ENCODE measurements at places on chromosomes 16 and 17.
A peak's percentile ranks its signal among the peaks of the same experiment; 100 is the strongest.

- DNase-seq, result peak; percentile 51
These were observed 2.8 kb upstream of the NTN3 start for GRCh38 chr16:2468233-2468724.

- DNase-seq, result no peak
These were observed 27.1 kb downstream of the ARHGAP23 start for GRCh38 chr17:38455288-38455915.

- DNase-seq, result no peak
These were observed 19.9 kb downstream of the CYB5D2 start for GRCh38 chr17:4162775-4163466.

DNA sequence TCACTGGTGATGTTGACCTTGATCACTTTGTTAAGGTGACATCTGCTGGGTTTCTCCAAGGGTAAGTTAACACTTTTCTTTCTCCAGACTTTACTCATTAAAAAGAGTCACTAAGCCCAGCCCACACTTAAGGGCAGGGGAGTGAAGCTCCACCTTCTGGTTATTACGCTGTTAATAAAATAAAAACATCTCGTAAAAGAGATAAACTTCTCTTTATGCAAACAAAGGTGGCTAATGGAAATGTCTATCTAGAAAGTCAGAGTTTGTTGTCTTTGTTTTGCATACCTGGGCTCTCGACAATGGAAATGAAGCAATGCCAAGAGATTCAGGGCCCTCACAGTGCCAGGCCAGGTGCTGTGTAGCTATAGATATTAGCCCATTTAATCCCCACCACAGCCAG lies 134.4 kb downstream of the ZFHX3 start:
- DNase-seq, result peak; percentile 47

- peak; percentile 50 for DNase-seq
These were observed 27.6 kb upstream of the LASP1NB start for GRCh38 chr17:38897671-38898290.

DNA sequence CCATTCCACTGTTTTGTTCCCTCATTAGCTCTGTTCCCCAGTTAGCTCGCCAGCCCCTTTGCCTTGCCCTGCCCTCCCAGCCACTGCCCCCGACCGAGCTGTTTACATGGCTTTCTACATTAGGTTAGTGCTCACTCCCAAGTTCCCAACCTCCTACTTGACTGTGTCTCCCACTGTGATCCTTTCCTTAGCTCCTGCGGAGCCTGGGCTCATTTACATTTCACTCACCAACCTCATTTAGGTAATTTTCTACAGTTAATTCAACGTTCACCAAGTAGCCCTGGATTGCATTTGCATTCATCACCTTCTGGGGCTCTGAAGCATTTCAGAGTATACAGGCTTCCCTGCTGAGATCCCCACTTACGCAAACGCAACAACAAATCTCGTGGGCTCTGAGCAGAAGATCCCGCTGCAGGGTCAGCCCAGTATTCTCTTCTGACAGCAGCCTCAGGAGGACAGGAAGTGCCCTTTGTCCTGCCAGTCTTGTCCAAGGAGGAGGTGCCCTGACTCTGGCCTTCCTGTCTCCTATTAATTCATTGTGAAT lies 325.8 kb upstream of the CCL2 start:
- no peak for DNase-seq

DNA sequence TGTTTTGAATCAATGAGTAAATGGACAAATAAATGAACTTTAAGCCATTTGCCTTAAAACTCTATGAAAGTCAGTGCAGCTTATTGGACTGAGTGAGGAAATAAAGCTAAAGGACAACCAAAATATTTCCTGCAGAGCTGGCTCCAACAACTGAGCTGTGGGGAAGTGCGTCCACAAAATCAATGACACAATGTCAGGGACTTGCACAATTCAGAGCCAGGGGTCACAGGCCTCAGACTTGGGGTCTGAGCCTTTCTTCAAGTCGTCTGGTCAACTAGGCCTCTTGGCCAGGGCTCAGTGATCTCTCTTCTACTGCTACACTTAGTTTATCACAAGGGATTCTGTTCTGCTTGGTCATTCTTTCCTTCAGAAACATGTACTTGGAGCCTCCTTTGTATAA lies 26.2 kb upstream of the RHBDL3 start:
- DNase-seq, result no peak

DNA sequence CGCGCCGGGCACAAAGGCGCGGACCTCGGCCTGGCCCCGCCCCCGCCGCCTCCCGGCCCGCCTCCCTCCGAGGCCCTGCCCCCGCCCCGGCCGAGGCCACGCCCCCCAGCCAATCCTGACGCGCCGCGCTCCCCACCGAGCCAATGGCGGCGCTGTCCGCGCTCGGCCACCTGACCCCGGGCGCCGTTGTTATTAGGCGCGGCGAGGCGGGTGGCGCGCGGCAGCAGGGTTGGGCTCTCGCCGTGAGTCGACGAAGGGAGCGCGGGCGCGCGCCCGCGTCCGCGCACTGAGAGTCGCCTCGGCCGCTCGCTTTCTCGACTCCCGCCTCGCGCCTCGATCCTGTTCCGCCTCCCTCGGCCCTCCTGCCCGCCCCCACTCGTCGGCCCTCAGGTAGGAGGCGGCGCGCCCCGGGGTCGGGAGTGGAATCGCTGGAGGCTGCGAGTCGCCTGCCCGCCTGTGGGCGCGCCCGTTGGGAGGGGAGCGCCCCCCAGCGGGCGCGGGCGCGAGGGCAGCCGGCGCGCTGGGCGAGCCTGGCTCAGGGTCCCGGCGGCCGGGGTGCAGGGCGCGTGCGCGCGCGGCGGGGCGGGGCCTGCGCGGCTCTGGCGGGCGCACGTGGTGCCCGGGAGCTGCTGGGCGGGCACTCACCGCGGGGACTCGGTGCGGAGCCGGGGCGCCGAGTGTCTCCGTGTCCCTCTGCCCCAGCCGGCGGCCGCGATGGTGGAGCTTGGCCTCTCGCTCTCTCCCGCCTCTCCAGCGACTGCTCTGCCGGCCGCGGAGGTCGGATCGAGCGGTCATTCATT lies 405 bp upstream of the CBLN1 start:
- DNase-seq, result no peak

DNA sequence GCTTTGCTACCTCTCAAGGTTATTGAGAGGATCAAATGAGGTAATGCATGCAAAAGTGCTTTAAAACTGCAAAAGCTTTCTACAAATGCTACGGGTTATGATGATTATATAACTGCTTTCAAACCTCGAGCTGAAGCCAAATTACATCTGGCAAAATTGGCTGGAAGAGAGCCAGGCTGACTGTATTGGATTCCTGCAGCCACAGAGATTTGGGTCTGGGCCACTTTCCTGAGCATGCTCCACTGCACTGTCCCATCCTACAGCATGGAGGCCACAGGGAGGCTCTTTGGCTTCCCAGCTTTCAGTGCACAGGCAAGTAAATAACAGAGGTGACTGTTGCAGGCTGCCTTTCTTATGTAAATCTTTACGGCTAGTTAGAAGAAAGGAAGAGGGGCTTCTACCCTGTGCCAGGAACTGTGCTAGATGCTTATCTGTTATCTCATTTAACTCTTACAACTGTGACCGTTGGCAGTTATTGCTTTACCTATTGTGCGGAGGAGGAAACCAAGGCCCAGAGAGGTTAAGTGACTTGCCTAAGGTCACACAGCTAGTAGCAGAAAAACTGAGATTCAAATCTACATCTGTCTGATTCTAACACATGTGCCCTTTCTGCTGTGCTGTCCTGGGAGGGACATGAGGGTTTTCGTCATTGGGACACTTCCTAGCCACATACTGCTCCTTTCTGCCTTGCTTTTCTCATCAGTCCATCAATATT lies 121.8 kb downstream of the SPACA3 start:
- peak; percentile 8 for DNase-seq

- DNase-seq, result no peak
These were observed 1.1 kb downstream of the ELP5 start for GRCh38 chr17:7253082-7253481.

DNA sequence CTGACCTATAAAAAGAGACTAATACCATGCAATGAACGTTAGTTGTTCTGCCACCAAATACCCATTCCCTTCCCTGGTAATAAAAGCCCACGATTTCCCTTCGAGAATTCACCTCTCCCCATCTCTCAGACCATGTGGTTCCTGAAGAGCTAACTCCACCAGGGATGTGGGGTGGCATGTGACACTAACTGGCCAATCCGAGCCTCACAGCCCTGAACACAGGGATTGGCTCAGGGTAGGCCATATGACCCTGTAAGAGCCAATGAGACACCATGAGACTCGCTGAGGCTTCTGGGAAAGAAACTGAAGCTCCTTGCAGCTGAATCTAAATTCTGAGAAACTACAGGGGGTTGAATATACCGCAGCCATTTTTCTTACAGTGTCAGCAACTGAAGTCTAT lies 21.1 kb downstream of the HELZ start:
- no peak for DNase-seq

GRCh38 chr16:56697456-56698155 lies 15.3 kb downstream of the MT1X start:
- no peak for DNase-seq

DNA sequence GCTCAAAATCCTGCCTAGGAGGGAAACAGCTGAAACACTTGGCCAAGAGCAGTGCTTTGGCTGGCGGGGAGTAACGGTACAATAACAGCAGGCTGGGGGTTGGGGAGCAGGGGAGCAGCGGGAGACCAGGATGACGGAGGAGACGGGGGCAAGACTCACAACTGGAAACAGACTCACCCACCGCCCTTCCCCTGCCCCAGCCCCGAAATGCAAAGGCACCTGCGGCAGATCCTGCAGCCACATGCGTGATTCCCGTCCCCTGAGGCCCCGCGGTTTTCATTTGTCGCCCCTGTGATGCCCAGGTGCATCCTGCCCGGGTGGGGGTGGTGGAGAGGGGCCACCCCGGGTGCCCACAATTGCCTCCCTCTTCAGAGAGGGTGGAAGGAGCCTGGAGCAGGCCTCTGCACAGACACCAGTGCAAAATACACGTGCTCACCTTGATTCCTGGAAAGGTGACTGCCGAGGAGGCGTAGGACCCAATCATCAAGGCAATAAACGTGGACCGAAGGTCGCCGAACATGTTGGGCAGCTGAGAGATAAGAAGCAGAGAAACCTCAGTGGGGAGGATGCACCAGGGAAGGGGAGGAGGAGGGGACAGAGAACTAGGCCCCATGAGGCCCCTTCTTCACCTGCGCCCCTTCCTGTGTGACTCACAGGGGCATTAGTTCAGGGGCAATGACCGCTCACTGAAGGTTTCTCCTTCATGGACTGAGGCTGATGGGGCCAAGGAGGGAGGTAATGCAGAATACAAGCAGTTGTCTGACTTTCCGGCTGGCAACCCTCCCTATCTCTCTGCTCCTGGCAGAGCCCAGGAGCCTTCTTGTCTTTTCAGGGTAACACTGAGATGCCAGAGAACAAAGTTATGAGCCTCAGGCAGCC lies 30.4 kb upstream of the PITPNA start:
- DNase-seq, result no peak

DNA sequence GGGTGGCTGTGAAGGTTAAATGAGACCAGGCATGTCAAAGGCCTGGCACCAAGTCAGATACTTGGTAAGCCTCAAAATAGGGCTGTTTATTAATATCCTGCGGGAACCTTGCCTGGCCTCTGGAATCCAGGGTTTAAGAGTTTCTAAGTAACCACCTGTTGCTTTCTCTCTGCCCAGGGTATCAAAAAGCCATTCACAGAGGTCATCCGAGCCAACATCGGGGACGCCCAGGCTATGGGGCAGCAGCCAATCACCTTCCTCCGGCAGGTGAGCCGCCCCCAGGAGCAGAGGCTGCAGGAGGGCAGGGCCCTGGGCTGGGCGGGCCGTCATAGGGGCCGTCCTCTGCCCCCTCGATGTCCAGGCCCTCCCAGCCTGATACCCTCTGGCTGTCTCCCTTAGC lies 13.3 kb downstream of the GPT2 start:
- DNase-seq, result no peak

DNA sequence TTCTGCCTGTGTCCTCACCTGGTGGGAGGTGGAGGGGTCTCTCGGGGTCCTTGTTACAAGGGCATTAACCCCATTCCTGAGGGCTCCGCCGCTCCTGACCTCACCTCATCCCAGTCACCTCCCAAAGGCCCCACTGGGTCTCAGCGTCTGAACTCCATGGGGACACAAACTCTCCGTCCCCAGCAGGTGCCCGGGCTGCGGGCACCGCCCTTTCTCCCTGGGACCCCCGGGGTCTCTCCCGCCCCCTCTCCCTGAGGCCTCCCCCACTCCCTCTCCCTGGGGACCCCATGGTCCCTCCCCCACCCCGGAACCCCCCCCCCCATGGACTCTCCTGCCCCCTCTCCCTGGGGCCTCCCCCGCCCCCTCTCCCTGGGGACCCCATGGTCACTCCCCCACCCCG lies 24.8 kb downstream of the CACNA1H start:
- DNase-seq, result no peak

- DNase-seq, result peak; percentile 35
These were observed 48.6 kb downstream of the GAS7 start for GRCh38 chr17:10149573-10150399.

DNA sequence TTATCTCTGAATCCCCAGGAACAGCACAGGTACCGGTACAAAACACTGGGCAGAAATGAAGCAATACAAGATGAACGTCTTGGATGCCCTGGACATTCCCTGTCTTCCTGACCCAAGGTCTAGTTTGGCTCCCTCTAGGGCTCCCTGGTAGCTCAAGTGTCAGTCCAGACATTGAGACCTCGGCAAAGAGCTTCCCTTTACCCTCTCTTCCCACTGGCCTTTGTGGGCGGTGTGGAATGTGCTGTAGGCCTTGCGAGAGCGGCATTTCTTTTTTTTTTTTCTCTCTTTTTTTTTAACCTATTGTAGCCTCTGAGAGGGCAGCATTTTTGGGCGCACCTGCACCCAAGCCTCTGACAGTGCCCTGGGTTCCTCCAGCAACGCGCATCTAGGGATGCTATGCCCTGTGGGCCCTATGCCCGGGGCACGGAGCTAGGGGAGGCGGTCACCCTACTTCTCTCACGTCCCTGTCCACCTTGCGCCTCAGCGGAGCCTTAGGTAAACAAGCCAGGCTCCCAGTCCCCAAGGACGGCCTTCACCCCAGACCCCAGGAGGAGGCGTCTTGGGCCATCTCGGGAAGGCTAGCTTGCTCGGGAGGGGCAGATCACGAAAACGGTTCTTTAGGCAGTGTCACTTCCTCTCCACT lies 1.2 kb upstream of the NFATC3 start:
- DNase-seq, result no peak

DNA sequence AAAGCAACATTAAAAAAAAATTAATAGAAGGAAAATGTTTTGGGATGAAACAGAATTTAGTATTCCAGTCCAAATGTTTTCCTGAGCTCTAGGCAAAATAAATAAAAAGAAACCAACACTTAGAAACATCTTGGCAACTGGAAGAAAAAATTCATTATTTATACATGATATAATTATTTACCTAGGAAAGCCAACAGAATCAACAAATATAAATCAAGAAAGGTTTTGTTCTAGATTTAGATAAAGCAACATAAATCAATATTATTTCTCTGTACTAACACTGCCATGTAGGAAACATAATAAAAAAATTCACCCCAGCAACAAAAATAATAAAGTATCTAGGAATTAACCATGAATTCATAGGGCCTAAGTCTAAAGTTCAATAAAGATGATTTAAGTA lies 167.4 kb downstream of the MYO1D start:
- no peak for DNase-seq
